Chondrocyte (in vitro differentiated cells): ENCODE measurements at places on chromosomes 6 and 20. TPM values are rescaled to one million over a fixed set of nuclear protein-coding genes. Genes with fewer than 3 reads are reported as not detected.

DNA sequence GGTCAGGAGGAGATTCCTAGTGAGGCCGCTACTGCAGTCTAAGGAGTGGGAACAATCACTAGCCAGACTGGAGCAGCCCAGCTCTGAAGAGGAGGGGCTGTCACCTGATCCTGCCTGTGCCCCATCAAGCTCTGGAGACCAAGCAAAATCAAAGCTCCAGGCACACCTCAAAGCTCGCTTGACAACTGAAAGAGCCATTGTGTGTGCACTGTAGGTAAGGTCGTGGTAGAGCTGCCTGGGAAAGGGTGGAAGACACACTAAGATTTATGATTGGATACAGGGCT lies 58.2 kb downstream of the CSE1L start:
- H3K4me1 ChIP-seq: no peaks in the 10 kb centered on the region
- H3K27me3 ChIP-seq: no peaks in the 10 kb centered on the region
- no peak overlapping the region for H3K4me3 ChIP-seq

GRCh38 chr6:124203812-124204167 lies 400.1 kb downstream of the NKAIN2 start:
- H3K36me3 ChIP-seq: no peaks in the 10 kb centered on the region
- peak overlapping the region; percentile 88 for H3K27ac ChIP-seq
- no peaks in the 10 kb centered on the region for H3K27me3 ChIP-seq

CST5 gene
- not detected in 3 replicates for total RNA-seq

CCN5 gene
- total RNA-seq: 1.6 to 1.7 TPM (median 1.7 TPM) in 3 replicates

DNA sequence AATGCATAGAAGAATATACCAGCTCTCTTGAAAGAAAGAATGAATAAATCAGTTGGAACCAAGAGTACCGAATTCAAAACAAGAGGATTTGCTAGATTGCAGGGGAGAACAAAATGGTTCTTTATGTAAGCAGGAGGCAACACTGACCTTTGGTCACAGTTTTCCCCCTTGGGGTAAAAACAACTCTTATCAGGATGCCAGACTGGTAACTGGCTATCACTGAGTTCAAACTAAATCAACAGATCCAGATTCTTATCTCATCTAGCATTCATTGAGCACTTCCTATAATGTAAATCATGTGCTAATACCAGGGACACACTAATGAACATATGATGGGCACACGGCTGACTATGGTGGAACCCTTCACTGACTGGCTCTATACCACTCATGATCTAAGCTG lies 4.8 kb upstream of the IL17F start:
- H3K4me1 ChIP-seq: peaks cover 3% of the 10 kb centered on the region
- no peak overlapping the region for H3K4me3 ChIP-seq
- H3K27me3 ChIP-seq: peaks cover 35% of the 10 kb centered on the region
- no peak overlapping the region for H3K27ac ChIP-seq

DNA sequence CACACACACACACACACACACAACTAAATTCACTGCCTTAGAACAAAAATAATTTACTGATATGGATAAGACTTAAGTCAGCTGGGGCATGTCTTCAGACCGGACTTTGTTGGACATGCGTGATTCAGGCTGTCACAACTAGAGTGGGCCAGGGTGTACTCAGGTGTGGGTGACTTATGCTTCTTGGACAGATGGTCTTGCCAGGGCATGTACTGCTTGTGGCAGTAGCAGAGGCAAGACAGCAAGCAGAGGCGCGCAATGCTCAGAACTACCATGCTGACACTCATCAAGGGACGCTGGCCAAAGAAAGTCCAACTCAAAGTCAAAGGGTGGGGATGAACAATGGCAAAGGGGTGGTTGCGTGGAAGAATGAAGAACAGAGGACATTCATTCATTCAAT lies 437.5 kb downstream of the CBLN4 start:
- H3K4me3 ChIP-seq: no peak overlapping the region
- H3K27ac ChIP-seq: no peak overlapping the region
- H3K4me1 ChIP-seq: no peaks in the 10 kb centered on the region
- H3K27me3 ChIP-seq: no peaks in the 10 kb centered on the region
